ENCODE measurements at places on chromosomes 3 and 15.

DNA sequence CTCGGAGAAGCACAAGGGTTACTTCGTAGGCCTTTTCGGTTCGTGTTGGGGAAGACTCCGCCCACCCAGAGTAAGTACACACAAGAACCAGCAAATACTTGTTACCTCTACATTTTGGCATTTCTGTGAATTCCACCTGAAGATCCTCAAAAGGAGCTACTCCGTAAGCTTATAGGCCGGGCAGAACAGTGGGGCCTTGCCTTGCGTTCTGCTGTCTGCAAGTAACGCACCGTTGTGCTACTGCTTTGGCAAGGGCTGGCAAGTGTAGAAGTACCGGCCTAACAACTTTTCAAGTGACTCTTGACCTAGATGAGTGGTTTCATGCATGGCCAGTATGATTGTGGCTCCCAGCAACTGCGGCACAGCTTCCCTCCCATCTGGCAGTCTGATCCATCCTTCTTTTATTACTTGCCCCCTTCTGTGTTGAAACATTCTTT lies 6.4 kb upstream of the DNAAF4 start:
- no peak for DNase-seq

DNA sequence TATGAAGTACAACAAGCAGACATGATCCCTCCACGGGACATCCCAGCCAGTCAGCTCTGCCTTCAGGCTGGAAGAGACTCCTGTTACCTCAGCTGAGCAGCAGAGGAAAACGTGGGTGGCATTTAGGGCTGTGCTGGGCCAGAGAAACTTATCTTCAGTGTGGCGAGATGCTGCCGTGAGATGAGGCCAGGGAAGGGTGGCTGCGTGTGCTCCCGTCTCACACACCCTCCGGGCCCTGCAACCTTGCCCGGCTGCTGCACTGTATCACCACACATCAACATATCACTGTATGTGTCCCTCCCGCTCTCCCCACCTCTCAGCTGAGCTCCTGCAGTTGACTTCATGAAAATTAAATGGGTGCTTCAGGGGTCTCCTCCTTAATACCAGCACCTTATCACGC lies 23.4 kb downstream of the BMF start:
- no peak for DNase-seq

DNA sequence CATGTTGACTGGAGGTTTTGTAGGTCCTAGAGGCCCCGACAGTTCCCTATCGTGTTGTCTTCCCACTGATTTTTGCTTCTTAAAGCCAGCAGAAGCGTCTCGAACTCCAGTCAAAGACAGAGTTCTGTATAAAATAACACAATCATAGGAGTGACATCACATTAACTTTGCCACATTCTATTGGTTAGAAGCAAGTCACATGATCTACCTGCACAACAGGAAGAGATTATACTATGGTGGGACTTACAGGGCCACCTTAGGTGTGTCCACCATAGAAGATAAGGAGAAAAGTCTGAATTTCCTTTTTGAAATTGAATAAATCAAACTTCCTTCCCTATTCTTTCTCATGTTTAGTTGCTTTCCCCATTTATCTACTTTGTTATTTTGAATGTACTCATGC lies 365.5 kb downstream of the GRM7 start:
- no peak for DNase-seq

DNA sequence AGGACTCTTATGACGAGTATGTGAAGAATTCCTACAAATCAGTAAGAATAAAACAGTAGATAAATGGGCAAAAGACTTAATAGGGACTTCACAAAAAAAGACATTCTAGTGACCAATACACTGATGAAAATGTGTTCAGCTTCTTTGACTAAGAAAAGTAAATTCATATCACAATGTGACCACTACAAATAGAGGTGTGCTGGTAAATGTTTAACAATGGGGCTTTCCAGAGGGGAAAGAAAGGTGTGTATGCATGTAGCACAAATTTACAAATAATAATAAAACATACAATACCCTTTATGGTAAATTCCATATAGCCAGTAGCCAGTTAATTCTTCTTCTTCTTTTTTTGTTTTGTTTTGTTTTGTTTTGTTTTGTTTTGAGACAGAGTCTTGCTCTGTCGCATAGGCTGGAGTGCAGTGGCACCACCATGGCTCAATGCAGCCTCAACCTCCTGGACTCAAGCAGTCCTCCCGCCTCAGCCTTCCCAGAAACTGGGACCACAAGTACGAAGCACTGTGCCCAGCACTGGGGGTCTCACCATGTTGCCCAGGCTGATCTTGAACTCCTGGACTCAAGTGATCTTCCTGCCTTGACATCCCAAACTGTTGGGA lies 17.5 kb upstream of the NMD3 start:
- no peak for DNase-seq

- no peak for DNase-seq
Observed at GRCh38 chr3:180093535-180093934, 56.8 kb upstream of the PEX5L start.

DNA sequence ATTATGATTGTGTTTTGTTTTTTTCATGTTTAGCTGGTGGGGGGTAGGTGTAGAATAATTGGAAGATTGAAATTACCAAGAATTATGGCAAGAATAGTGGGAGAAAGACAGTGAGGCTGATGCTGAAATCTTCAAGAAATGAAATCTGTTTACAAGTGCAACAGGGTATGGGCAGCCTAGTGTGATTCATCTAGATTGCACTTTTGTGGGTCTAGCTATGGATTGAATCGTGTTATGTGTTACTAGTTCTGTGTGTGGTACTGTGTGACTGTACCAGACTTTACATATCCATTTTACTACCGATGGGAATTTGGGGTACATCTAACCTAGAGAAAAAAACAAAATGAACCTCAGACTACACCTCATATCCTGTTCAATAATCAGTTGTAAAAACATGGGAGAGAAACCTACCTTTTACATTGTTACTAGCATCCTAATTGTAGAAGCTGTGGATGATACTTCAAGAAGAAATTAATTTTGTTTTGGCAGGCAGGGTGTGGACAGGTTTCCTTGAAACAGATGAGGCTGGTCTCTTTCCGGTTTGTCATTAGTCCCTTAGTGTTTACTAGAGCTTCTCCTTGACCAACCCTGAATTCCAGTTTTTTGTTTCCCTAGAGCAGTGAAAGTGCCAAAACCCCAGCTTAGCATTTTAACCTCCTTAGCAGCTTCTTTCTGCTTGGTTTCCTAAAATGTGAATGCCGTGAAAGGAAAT lies 47.9 kb downstream of the OPA1 start:
- no peak for DNase-seq

DNA sequence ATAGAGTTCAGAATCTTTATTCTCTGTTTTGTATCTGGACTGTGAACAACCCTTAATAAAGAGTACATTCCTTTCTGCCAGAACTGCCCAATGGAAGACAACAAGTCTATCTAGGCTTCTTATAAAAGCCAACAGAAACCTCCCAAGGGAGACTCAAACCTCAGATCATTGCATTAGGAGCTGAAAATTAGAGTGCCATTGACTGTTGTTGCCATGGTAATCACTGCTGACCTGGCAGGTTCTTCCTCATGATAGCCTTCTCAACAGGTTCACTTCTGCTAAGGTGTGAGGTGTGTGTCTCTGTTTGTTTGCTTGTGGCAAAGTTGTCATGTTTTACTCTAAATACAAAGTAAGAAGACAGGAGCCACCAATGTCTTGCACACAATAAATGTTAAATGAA lies 79.2 kb downstream of the TMEM108 start:
- no peak for DNase-seq

DNA sequence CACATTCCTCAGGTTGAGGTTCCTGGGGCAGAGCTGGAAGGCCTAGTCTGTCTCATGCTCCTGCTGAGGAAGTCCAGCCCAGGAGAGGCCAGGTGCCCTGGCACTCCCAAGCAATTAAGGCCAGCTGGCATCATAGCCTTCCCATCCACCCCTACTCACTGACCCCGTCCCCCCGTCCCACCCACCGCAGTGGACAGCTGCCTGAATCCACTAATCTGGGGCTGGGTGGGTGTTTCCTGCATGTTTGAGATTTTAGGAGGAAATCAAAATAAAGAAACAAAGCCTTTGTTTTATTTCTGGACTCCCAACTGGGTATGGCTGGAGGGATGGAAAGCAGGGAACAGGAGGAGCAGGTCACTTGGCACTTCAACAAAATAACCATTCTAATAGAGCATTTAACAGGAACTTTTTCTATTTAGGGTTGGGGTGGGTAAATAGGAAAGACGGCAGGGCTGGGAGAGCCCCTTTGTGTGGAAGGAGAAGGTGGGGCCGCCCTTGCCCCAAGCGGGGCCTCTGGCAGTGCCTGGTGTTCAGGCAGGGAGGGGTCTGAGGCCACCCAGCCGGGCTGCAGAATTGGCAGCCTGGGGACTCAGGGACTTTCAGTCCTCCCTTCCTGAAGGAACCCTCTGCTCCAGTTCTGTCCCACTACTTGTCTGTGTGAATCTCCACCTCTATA lies 8.5 kb downstream of the MRAS start:
- DNase-seq = no peak

DNA sequence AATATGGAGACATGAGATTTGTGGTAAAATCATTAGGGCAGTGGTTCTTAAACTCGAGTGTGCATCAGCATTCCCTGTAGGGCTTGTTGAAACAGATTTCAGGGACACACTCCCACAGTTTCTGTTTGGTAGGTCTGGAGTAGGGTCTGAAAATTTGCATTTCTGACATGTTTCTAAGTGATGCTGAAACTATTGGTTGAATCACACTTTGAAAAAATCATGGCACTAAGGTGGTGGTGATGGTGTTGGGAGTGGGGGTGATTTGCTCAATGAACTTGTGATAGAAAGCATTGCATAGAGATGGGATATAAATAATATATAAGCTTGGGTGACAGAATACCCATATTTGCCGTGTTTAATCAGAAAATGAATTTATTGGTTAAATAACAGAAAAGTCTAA lies 11.3 kb downstream of the MITF start:
- DNase-seq = no peak

- DNase-seq = no peak
Observed at GRCh38 chr3:68060191-68060590, 405.8 kb upstream of the SUCLG2 start.

DNA sequence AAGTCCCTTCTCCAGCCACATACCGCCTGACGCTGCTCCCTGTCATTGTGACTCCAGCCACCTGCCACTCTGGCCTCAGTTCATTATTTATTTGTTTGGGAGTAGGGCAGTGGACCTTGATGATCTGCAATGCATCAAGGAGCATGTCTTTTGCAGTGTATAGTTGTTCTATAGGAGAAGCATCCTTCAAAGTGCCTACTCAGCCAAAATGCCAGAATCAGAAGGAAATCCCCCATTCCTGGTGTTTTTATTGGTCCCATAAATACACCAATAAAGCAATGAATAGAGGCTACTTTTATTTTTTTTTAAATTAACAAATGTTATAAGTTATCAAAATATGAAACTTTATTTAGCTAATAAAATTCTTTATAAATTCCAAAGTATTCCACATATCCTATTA lies 123.8 kb upstream of the NSMCE3 start:
- no peak for DNase-seq

- DNase-seq = no peak
Observed at GRCh38 chr15:100922192-100923040, 3.3 kb downstream of the LRRK1 start.

- no peak for DNase-seq
Observed at GRCh38 chr15:59259137-59259943, 52.7 kb downstream of the LDHAL6B start.

DNA sequence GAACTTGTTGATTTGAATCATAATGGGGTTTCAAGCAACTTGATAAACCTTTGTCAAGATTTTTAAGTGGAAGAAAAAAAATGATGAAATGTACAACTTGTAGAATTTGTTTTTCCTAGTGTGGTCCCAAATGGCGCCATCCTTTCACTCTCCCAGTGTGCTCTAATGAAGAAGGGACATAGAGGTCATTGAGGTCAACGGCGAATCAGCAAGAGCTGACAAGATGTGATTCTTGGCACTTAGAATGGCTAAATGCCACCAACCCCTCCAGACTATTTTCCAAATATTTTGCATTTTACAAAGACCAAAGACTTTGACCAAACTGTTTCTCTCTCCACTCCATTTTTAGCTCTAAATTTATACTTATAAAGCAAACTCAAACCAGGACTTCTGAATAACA lies 320.2 kb upstream of the MME start:
- DNase-seq = no peak

GRCh38 chr3:122898298-122898697 lies 103.4 kb downstream of the SLC49A4 start:
- no peak for DNase-seq

GRCh38 chr15:22902046-22902445 lies 63.6 kb downstream of the NIPA2 start:
- DNase-seq = no peak
